ENCODE measurements at places on chromosomes 2 and 18. TPM values are rescaled to one million over a fixed set of nuclear protein-coding genes. Genes with fewer than 3 reads are reported as not detected.

DNA sequence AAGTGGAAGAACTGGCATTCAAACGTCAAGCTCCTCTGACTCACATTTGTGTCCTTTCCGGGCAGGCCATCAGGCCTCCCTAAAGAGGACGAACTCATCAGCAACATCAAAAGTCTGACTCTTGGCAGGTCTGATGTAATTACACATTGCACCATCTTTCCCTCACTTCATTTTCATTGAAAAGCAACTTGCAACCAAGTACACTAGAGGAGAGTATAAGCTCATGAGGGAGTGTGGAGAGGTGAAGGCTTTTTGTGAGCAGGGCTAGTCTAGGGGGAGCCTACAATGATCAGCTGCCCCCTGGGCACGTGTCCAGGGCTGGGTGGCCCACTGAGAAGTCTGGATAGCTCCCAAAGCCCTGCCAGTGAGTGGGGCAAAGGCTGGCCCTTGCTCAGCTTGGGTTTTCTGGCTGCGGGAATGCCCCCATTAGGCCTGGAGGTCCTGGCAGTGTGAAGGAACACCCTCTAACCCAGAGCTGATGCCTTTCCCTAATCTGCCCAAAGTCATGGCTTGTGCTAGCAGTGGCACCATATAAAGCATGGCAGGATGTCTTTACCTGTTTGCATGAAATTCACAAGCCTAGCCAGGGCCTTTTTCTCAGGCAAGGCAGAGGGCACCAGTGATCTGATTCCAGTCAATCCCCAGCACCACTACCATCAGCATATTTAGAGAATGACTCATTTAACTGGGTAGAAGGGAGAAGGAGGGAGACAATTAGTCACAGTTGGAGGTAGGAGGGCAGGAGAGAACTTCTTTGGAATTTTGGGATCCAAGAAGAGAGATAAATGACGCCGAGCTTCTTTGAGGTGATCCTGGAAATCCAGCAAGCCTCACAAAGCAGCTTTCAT, 8.5 kb upstream of the DAW1 start:
- H3K27ac ChIP-seq: no peak overlapping the region
- H3K27me3 ChIP-seq: no peaks in the 10 kb centered on the region
- no peaks in the 10 kb centered on the region for H3K36me3 ChIP-seq
- H3K4me1 ChIP-seq: no peaks in the 10 kb centered on the region
- no peak overlapping the region for H3K4me3 ChIP-seq
- no peak for DNase-seq

- H3K4me3 ChIP-seq: no peak overlapping the region
- DNase-seq: no peak
- no peaks in the 10 kb centered on the region for H3K27me3 ChIP-seq
- no peaks in the 10 kb centered on the region for H3K36me3 ChIP-seq
- H3K4me1 ChIP-seq: no peaks in the 10 kb centered on the region
Observed at GRCh38 chr2:222241128-222241870, 57.5 kb downstream of the PAX3 start.

- DNase-seq: no peak
- H3K4me1 ChIP-seq: no peaks in the 10 kb centered on the region
- H3K27me3 ChIP-seq: no peaks in the 10 kb centered on the region
- no peak overlapping the region for H3K4me3 ChIP-seq
- H3K36me3 ChIP-seq: no peaks in the 10 kb centered on the region
Observed at GRCh38 chr2:119205001-119205706, 18.5 kb upstream of the STEAP3 start.

EVX2 gene
- 0.02 TPM for polyA plus RNA-seq

DNA sequence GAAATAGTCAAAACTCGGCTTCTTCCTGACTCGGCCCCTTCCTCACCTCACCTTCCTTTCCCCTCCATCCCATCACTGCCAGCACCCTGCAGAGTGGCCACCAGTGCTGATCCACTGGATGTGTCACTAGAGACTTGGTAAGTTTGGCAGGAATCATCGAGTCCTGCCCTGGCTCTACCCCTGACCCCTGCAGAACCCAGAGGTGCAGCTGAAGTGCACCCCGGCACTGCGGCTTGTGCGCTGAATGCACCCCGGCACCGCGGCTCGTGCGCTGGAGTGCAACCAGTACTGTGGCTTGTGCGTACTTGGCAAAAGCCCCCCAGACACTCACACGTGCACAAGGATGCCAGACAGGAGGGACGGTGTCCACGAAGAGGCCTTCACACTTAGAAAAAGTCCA, 206.5 kb downstream of the SNTG2 start:
- H3K27ac ChIP-seq: no peak overlapping the region
- H3K36me3 ChIP-seq: no peaks in the 10 kb centered on the region
- H3K4me3 ChIP-seq: no peak overlapping the region
- no peaks in the 10 kb centered on the region for H3K27me3 ChIP-seq

DNA sequence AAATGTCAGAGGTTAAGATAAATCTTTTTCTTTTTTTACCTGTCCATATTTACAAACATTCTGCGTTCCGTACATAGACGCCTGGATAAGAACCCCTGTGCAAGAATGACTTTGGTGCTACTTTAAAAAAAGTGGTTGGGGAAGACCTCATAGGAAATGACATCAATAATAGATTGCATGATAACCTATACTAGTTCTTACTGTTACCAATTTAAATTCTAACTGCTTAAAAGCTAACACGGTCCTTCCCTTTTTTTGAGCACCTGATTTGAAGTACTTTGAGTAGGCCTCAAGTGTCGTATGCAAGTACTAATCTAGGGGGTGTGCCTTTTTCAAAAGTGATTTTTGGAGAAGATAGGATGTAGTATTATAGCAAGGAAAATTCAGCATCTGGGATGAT, 2.1 kb downstream of the SLC39A10 start:
- H3K27me3 ChIP-seq: no peaks in the 10 kb centered on the region
- peaks cover 10% of the 10 kb centered on the region for H3K4me1 ChIP-seq
- no peak for DNase-seq
- H3K27ac ChIP-seq: no peak overlapping the region
- no peaks in the 10 kb centered on the region for H3K36me3 ChIP-seq

- no peak overlapping the region for H3K4me3 ChIP-seq
- no peaks in the 10 kb centered on the region for H3K27me3 ChIP-seq
- no peak for DNase-seq
Observed at GRCh38 chr2:33791625-33792024, 192.5 kb upstream of the FAM98A start.

- H3K4me1 ChIP-seq: peaks cover 14% of the 10 kb centered on the region
- no peak overlapping the region for H3K4me3 ChIP-seq
- no peaks in the 10 kb centered on the region for H3K36me3 ChIP-seq
- no peak for DNase-seq
- H3K27me3 ChIP-seq: no peaks in the 10 kb centered on the region
- no peak overlapping the region for H3K27ac ChIP-seq
Observed at GRCh38 chr2:177689623-177690022, 297.1 kb downstream of the AGPS start.

SIX3 gene
- polyA plus RNA-seq: 1.4 TPM

- no peak overlapping the region for H3K27ac ChIP-seq
- no peak for DNase-seq
- no peak overlapping the region for H3K4me3 ChIP-seq
- H3K36me3 ChIP-seq: no peaks in the 10 kb centered on the region
- H3K27me3 ChIP-seq: no peaks in the 10 kb centered on the region
Observed at GRCh38 chr2:219722276-219722879, 94.9 kb downstream of the SLC4A3 start.

MC4R gene
- not detected for polyA plus RNA-seq

GRCh38 chr2:27954221-27954673, 63.7 kb downstream of the BABAM2 start:
- no peak for DNase-seq
- H3K27ac ChIP-seq: peak overlapping the region; percentile 75
- no peak overlapping the region for H3K4me3 ChIP-seq
- H3K4me1 ChIP-seq: peaks cover 33% of the 10 kb centered on the region
- H3K27me3 ChIP-seq: no peaks in the 10 kb centered on the region

GRCh38 chr18:58770601-58771000, 94.1 kb upstream of the ZNF532 start:
- DNase-seq: no peak
- no peaks in the 10 kb centered on the region for H3K27me3 ChIP-seq
- no peak overlapping the region for H3K27ac ChIP-seq
- peaks cover 2% of the 10 kb centered on the region for H3K4me1 ChIP-seq
- H3K4me3 ChIP-seq: no peak overlapping the region
- H3K36me3 ChIP-seq: no peaks in the 10 kb centered on the region

GRCh38 chr18:22831441-22831904, 101.7 kb upstream of the RBBP8 start:
- H3K4me3 ChIP-seq: no peak overlapping the region
- H3K27me3 ChIP-seq: no peaks in the 10 kb centered on the region
- no peak for DNase-seq
- H3K4me1 ChIP-seq: no peaks in the 10 kb centered on the region

RAB6C gene
- not detected for polyA plus RNA-seq

- no peak overlapping the region for H3K4me3 ChIP-seq
- no peaks in the 10 kb centered on the region for H3K27me3 ChIP-seq
- H3K27ac ChIP-seq: no peak overlapping the region
- H3K4me1 ChIP-seq: peaks cover 16% of the 10 kb centered on the region
Observed at GRCh38 chr2:45826884-45827635, 175.6 kb downstream of the PRKCE start.

- peaks cover 3% of the 10 kb centered on the region for H3K4me1 ChIP-seq
- no peaks in the 10 kb centered on the region for H3K36me3 ChIP-seq
- H3K27ac ChIP-seq: no peak overlapping the region
- DNase-seq: no peak
Observed at GRCh38 chr18:23718243-23718720, 29.0 kb downstream of the LAMA3 start.

ITGB6 gene
- 3.2 TPM for polyA plus RNA-seq

DNA sequence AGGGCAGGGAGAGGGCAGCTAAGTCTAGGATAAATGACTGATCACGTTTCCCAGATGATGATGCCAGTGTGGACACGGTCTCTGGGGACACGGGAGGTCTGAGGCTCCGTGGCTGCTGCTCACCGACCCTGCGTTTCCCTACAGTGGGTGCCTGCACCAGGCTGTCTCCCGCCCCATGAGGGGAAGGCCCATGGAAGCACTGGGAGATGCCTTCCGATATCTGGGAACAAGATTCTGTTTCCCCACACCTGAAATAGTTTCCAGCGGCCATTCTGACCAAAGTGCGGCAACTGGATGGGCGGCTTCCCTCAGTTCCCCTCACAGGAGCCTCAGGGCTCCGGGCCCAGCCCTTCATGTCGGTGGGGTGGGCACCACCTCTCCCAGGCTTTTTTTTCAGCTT, 83.1 kb downstream of the EDAR start:
- no peaks in the 10 kb centered on the region for H3K36me3 ChIP-seq
- no peak overlapping the region for H3K4me3 ChIP-seq
- H3K4me1 ChIP-seq: no peaks in the 10 kb centered on the region
- no peak overlapping the region for H3K27ac ChIP-seq

DNA sequence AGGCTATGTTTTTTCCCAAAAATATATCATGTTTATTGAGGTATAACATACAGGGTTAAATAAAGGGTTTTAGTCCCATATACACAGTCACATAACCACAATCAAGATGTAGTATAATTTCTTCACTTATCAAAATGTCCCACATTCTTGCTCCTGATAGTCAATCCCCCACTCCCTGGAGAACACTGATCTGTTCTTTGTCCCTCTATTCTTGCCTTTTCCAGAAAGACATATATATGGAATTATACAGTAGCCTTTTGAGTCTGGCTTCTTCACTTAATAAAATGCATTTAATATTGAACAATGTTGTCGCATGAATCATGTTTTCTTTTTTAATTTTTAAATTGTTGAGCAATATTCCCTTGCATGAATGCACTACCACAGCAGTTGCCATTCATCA, 1059.7 kb downstream of the TSN start:
- H3K36me3 ChIP-seq: no peaks in the 10 kb centered on the region
- no peak overlapping the region for H3K4me3 ChIP-seq
- H3K27ac ChIP-seq: no peak overlapping the region
- no peaks in the 10 kb centered on the region for H3K4me1 ChIP-seq

DNA sequence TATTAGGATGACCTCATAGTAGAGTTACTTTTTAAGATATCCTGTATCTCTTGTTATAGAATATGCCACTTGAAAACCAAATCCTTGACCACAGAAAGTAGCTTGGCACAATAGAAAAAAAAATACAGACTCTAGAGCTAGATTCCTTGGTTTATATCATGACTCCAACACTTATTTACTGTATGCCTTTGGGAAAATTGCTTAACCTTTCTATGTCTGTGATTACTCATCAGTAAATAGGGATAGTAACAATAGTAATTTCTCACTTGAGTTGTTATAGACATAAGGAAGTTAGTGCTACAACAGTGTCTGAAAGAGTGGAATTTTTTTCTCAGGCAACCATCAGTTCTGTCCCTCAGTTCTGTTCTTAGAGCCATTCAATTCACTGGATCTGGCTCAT, 193.8 kb downstream of the GULP1 start:
- H3K4me1 ChIP-seq: no peaks in the 10 kb centered on the region
- H3K27ac ChIP-seq: no peak overlapping the region
- H3K4me3 ChIP-seq: no peak overlapping the region
- no peak for DNase-seq

RGPD8 gene
- 1.4 TPM for polyA plus RNA-seq

RNU2-63P gene
- not detected for polyA plus RNA-seq

GRCh38 chr2:1492711-1493430, 79.6 kb downstream of the TPO start:
- no peaks in the 10 kb centered on the region for H3K4me1 ChIP-seq
- H3K27me3 ChIP-seq: no peaks in the 10 kb centered on the region

DNA sequence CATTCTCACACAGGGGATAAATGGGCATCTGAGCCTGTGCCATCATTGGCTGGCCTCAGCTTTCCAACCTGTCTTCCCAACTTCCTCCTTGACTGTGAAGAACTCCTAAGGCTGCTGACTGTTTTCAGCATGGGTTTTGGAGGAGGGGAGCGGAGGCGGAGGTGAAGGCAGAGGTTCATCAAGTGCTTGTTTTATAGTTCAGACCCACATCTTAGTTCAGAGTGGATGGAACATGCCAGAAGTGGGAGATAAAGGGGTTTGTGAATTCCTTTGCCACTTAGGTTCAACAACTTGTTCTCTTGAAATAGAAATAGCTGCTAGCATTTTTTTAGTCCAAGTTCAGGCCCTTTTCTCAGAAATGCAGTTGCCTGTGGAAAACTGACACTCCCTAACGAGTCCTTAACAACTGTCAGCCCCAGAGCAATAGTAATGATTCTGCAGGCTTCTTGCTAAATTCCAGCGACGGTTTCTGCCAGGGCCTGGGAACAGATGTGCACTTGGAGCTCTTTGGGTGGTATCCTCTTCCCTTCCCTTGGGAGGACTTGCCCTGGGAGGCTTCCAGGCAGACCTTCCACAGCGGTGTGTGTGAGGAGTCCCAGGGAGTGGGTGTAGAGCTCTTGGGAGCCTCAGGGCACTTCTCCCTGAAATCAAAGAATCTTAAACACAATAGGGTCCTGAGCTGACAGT, 30.1 kb upstream of the ITGA6 start:
- no peaks in the 10 kb centered on the region for H3K27me3 ChIP-seq
- no peaks in the 10 kb centered on the region for H3K36me3 ChIP-seq
- H3K27ac ChIP-seq: no peak overlapping the region
- H3K4me3 ChIP-seq: no peak overlapping the region
- H3K4me1 ChIP-seq: no peaks in the 10 kb centered on the region

DNA sequence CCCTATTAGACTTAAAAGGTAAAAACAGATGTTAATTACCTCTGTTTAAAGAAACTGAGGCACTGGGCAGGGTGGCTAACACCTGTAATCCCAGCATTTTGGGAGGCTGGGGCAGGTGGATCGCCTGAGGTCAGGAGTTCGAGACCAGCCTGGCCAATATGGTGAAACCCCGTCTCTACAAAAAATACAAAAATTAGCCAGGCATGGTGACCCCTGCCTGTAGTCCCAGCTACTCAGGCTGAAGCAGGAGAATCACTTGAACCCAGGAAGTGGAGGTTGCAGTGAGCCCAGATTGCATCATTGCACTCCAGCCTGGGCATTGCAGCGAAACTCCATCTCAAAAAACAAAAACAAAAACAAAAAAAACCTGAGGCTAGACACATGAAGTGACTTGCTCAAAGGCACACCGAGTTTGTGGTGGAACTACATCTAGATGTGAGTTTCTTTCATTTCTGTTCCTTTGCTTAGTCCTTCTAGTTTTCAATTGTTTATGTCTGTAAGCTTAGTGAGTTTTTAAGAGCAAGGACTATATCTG, 40.7 kb downstream of the SLC4A1AP start:
- H3K27ac ChIP-seq: no peak overlapping the region
- no peak overlapping the region for H3K4me3 ChIP-seq
- H3K4me1 ChIP-seq: no peaks in the 10 kb centered on the region
